Parietal lobe (tissue), 2 donors: ENCODE measurements at places on chromosomes 3 and 15. TPM values are rescaled to one million over a fixed set of nuclear protein-coding genes. Genes with fewer than 3 reads are reported as not detected.

The BUB1B gene
- 8.8 TPM for total RNA-seq

The TEX9 gene
- 28.2 TPM for total RNA-seq

The SCG3 gene
- 52.9 TPM for total RNA-seq

The ZNF774 gene
- 11.6 TPM for total RNA-seq

The TRIM71 gene
- 3.8 TPM for total RNA-seq

The IL5RA gene
- 1.3 TPM for total RNA-seq

The SECISBP2L gene
- total RNA-seq: 125 TPM

The CHRM5 gene
- total RNA-seq: 0.63 TPM

The CEP19 gene
- 5.6 TPM for total RNA-seq

The TMEM40 gene
- not detected for total RNA-seq

The CISH gene
- 0.63 TPM for total RNA-seq

The EFHB gene
- 0.63 TPM for total RNA-seq

The STRA6 gene
- total RNA-seq: 3.1 TPM

The CAND2 gene
- total RNA-seq: 25.7 TPM

The TMEM87A gene
- 76.1 TPM for total RNA-seq

The MEIS2 gene
- total RNA-seq: 283 TPM

The POPDC2 gene
- total RNA-seq: 2.5 TPM

The CD276 gene
- 52.9 TPM for total RNA-seq

The AGTR1 gene
- total RNA-seq: 0.31 TPM

The SLC9C1 gene
- total RNA-seq: not detected
